ENCODE measurements at places on chromosomes 11 and 22.

DNA sequence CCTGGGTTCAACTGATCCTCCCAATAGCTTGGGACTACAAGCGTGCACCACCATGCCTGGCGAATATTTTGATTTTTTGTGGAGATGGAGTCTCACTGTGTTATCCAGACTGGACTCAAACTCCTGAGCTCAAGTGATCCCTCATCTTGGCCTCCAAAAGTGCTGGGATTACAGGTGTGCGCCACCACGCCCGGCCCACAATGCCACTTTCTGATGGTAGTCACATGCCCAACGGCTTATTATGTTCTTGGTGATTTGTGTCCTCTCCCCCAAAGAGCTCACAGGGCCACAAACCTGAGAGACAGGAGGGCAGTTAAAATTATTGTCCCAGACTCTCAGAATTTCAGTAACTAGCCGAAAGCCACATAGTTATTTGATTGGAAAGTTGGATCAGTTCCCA, 9.6 kb downstream of the GRIK4 start:
- no peak for DNase-seq

DNA sequence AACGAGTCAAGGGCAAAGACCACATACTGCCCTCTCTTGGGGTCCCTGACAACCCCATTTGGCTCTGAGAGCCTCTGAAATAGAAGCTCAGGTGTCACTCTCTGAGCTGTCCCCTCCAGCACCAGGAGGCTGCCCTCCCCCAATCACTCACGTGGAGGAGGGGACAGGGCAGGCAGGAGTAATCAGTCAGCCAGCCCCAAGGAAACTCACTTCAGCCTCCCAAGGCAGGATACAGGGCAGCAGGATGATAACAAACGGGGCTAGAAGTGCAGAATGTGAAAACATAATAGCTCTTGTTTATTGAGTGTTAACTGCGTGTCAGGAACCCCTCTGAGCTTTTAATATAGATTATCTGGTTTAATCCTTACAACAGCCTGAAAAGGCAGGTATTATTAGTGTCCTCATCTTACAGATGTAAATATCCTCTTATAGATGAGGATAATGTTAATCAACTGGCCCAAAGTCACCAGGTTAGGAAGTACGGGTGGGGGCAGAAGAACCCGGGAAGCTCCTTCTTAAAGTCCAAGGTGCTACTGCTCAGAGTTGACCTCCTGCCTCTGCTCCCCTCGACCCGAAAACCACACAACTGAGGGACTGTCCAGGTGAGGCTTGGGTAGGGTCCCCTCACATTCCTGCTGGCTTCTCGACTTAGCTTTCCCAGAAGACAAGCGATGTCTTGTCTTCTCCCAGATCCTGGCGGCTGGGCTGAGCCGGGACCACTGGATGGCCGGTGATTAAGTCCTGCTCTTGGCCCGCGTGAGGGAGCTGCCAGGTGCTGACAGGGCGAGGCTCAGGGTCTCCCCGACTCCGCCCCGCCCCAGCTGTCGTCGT, 2.7 kb downstream of the CHRM4 start:
- DNase-seq, result no peak

- no peak for DNase-seq
Measured at GRCh38 chr22:27137871-27138337, 480.5 kb downstream of the MIAT start.

DNA sequence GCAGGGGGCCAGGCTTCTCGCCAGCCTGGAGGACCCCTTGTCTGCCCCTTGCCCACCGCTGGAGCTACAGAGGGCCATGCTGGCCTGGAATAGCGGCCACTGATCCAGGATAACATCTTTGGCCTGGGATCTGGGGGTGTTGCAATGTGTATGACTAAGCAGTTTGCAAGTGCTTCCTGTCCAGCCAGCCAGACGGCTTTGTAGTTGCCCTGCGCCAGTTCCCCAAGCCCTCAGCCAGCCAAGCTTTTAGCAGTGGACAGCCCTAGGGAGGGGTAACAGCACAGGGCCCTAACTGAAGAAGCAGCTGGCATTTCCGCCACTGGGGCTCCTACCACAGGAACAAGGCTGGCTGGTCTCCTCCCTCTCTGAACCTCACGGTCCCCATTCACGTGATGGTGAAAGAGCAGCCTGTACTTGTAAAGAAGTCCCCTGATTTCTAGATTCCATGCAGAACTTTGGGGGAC, 32.1 kb downstream of the UQCR10 start:
- DNase-seq, result no peak

- peak; percentile 79 for DNase-seq
Measured at GRCh38 chr22:36757668-36758211, 18.2 kb downstream of the IFT27 start.

DNA sequence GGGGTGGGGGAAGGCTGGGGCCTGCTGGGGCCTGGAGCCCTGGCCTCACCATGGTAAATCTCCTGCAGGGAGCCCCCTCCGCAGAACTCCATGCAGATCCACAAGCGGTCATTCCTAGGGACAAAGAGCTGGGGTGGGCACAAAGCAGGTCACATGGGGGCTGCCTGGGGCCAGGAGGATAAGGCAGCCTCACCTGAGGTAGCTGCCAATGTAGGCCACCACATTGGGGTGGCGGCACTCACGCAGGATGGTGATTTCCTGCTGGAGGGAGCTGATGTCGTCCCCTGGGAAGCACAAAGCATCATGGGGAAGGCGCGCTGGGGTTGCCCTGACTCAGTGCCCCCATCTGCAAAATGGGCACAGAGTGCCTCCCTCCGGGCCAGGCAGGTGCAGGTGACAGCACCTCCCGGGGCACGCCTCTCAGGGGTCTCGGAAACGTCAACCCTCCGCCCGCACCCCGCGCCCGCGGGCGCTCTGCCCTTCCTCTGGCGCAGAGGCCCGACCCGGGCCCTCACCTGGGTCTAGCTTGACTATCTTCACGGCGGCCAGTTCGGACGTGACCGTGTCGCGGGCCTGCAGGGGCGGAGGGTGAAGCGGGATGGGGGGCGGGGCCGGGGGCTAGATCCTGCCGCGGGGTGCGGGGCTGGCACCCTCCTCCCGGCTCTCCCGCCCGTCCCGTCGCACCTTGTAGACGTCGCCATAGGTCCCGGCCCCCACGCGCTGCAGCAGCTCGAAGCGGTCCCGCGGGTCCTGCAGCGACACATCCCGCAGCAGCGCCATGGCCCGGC, 450 bp downstream of the MAP4K2 start:
- DNase-seq, result peak; percentile 65

DNA sequence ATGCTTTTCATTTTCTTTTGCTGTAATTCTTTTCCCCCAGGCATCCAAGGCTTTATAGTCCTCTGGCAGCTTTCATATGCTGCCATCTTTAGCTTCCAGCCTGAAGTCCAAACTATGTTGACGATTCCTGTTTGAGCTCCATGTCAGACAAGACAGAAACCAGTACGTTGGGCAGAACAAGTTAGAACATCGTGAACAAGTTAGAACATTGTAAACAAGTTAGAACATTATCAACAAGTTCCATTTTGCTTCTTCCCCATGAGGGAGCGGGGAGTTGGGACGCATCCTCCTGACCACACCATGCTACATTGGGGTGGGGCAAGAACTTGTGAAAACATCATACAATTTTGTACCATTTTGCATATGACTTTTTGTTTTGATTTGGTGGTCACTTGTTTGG, 23.9 kb downstream of the GLB1L2 start:
- no peak for DNase-seq

- no peak for DNase-seq
Measured at GRCh38 chr22:46054091-46055073, 77.4 kb upstream of the WNT7B start.

DNA sequence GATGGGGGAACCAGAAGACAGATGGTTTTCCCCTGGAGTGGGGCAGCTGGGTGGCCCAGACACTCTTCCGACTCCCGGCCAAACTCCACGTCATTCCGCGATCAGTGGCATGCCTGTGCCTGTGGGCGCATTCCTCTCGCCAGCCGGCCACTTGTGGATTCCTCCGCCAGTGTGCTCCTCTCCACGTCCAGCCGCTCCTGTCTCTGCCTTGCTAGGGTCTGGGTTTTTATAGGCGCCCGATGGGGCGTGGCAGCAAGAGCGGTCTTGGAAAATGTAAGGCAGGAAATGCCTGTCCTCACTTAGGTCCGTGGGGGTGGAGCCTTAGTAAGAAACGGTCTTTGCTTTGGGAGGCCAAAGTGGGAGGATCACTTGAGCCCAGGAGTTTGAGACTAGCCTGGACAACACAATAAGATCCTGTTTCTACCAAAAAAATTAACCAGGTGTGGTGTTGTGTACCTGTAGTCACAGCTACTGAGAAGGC, 81.6 kb upstream of the SEPTIN5 start:
- no peak for DNase-seq

- no peak for DNase-seq
Measured at GRCh38 chr11:19777039-19777376, 64.4 kb downstream of the NAV2 start.

DNA sequence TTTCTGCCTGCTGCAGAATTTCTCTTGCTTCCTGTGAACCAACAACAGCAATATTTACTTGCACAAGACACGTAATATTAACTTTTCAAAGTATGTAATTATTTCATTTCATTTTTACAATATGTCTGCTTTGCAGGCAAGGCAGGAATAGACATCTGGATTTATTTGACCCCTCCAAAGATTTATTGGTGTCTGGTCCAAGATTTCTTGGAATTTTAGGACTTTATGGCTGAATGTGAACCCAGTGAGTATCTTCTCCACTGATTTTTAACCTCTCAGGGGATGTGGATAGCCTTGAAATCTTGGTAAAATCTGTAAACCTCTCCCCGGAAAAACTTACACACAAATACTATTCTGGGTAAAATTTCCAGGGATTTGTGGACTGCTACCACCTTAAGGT, 61.5 kb downstream of the PKNOX2 start:
- DNase-seq, result no peak

- DNase-seq, result no peak
Measured at GRCh38 chr22:27323661-27324060, 477.9 kb downstream of the MN1 start.

DNA sequence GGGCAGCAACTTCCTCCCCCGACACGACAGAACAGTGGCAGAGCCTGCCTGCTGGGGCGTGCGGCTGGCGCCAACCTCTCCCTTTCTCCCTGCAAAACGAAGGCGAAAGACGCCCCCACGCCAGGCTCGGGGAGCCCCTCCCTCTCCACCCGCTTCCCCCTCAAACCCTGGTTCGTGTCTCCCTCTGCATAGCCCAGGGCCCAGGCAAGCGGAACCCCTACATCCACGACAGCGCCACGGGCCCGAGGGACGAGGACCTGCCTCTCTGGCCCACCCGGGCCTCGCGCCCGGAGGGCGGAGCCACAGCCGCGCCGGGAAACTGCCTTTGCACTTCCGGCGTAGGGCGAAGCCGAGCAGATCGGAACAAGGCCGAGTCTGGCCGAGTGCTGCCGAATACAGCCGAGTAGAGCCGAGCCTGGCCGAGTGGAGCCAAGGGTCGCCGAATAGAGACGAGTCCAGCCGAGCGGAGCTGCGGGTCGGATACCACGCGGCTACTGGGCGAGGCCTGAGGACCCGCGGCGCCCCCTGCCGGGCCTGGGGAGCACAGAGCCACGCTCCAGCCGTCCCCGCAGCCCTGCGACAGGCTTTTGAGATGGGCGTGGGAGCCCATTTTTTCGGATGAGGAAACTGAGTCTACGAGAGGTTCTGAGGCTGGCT, 11.2 kb upstream of the C1QTNF6 start:
- DNase-seq, result peak; percentile 93

- no peak for DNase-seq
Measured at GRCh38 chr11:75286826-75287465, 46.4 kb downstream of the TPBGL start.

GRCh38 chr11:78830277-78830819, 255.7 kb upstream of the NARS2 start:
- no peak for DNase-seq

GRCh38 chr11:77127235-77127911, 673 bp upstream of the MYO7A start:
- DNase-seq, result peak; percentile 65

DNA sequence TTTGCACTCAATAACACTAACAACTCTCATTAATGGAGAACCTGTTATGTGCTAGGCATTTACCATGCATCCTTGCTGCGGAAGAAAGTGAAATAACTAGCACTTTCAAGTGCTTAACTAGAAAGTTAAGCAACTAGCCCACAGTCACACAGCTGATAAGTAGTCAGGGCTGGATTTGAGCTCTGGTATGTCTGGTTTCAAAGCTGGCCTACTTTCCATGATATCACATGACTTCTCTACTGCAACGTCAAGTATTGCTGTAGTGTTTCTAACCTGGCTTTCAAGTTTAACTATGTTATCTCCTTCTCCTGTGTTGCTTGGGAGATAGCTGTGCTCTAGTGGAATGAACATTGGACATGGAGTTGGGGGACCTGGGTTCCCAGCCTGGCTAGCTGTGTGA, 12.1 kb downstream of the SLC15A3 start:
- DNase-seq, result no peak

GRCh38 chr22:45948081-45948648, 28.8 kb downstream of the WNT7B start:
- no peak for DNase-seq

DNA sequence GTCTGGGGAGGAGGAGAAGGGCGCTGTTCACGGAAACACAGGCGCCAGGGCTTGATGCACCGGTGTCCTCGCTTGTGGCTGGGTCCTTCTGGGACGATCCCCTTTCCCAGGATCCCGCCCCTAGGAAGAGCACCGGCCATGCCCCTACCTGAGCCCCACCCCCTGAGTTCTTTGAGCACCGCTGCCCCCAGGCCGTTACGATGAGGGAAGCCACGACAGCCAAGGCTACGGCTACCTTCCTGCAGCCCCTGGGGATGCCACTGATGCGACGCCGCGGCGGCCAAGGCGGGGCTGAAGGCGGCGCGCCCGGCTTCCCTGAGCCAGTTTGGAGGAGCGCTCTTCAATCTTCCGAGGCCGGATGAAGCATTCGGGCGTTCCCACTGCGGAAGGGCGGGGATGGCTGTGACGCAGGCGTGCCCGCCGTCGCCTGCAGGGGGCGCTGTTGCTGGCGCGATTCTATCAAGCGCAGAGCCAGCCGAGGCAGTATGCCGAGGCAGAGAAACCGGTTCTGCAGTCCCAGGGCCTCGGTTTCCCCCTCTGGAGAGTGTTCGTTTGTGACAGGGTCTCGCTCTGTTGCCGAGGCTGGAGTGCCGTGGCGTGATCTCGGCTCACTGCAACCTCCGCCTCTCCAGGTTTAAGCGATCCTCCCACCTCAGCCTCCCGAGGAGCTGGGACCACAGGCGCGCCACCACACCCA, 9.7 kb upstream of the NEFH start:
- DNase-seq, result peak; percentile 70

DNA sequence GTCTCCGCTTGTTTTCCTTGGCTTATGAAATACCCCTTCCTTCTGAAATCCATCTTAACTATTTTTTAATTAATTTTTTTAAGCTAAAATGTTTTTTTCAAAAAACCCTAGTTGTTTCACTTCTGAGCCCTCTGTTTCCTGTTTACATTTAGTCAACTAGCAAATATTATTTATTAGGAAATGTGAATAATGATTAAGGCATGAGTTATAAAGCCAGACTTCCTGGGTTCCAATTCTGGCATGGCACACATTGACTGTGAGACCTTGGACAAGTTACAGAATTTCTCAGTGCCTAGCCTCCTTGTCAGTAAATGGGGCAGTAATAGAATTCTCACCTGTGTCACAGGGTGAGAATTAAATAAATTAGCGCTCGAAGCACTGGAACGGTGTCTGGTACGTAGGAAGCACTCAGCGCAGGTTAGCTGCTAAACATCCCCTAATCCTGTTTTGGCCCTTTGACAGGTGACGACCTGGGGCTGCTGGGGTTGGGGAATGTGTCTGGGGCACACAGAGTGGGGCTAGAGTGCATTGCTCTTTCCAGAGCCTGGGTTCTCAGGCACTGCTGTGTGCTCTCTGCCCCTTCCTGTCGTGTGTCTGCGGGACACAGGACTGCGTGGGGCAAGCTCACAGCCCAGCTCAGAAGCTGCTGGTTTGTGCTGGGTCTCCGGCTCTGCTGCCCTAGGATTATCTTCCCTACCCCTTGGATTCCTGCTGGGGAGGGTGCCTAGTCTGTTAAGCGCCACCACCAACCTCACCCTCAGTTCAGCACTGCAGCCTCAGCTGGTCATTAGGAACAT, 13.1 kb downstream of the PANX1 start:
- DNase-seq, result no peak

All from GM19239 (cell line).